LHCN-M2 (cell line): ENCODE measurements at places on chromosomes 3 and 15. TPM values are rescaled to one million over a fixed set of nuclear protein-coding genes. Genes with fewer than 3 reads are reported as not detected.

The HPS3 gene
- 29.0 and 32.1 TPM in 2 replicates for total RNA-seq

The LRRC31 gene
- total RNA-seq, result not detected in 2 replicates

The LYZL4 gene
- not detected in 2 replicates for total RNA-seq

The ROPN1 gene
- not detected in 2 replicates for total RNA-seq

The SEMA3F gene
- total RNA-seq, result 0.17 and 0.83 TPM in 2 replicates

The OSTN gene
- 0.06 TPM in 1 of 2 replicates, not detected in the other for total RNA-seq

The RPP14 gene
- total RNA-seq, result 11.4 and 13.2 TPM in 2 replicates

The GNAI2 gene
- 297 and 323 TPM in 2 replicates for total RNA-seq

The SAMD7 gene
- not detected in 2 replicates for total RNA-seq

The WNT7A gene
- total RNA-seq, result not detected in 2 replicates

The PIGZ gene
- 0.38 and 2.4 TPM in 2 replicates for total RNA-seq

The DISP2 gene
- total RNA-seq, result 1.2 and 1.3 TPM in 2 replicates

The MRPL46 gene
- 18.1 and 23.4 TPM in 2 replicates for total RNA-seq

The FAIM gene
- total RNA-seq, result 8.7 and 13.1 TPM in 2 replicates

The SEMA6D gene
- total RNA-seq, result 0.06 TPM in 1 of 2 replicates, not detected in the other
